NCI-H1417 treated with DMSO at 0.1 percent for 48 hours (cell line): ENCODE measurements at places on chromosomes 11 and 22.

DNA sequence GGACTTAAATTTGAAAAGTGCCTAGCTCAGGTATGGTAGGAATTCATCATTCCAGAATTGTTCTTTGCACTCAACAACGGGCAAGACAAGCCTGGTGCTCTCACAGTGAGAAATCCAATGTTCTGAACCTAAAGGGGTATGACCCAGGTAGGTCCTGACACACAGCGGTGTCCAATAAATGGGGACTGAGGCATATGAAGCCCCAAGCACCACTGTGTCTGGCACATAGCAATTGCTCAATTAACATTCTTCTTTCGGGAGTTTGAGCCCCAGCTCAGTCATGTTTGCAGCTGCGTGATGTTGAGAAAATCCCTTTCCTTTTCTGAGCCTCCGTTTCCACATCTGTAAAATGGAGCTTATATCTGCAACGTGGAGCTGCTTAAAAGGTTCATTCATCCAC, 535.8 kb downstream of the MIAT start:
- DNase-seq, result no peak

- DNase-seq, result no peak
Observed at GRCh38 chr22:44550711-44551491, 52.9 kb upstream of the RTL6 start.

DNA sequence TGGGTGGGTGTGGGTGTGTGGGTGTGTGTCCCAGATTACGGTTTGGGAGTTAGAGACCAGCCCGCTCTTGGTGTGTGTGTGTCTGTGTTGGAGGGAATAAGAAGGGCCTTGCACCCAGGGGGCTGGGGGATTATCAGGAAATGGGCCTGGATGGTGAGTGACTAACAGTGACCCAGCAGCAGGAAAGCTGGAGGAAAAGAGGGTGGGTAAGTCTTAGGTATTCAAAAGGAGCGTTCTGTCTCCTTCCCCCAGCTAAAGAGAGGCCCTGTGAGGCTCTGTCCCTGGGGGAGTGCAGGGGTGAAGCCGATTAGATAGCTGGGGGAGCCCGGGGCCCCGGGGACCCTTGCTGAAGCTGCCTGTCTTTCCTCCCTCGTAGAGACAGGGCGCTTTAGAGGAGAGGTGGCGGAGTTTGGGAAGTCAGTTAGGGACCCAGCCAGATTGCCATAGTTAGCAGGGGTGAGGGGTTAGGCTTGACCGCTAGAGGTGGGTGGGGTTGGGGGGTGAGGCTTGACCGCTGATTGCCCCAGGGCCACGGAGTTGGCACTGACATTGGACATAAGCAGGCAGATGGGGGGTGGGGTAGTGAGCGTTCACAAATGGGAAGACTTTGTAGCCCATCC, 1.5 kb downstream of the OAF start:
- no peak for DNase-seq

DNA sequence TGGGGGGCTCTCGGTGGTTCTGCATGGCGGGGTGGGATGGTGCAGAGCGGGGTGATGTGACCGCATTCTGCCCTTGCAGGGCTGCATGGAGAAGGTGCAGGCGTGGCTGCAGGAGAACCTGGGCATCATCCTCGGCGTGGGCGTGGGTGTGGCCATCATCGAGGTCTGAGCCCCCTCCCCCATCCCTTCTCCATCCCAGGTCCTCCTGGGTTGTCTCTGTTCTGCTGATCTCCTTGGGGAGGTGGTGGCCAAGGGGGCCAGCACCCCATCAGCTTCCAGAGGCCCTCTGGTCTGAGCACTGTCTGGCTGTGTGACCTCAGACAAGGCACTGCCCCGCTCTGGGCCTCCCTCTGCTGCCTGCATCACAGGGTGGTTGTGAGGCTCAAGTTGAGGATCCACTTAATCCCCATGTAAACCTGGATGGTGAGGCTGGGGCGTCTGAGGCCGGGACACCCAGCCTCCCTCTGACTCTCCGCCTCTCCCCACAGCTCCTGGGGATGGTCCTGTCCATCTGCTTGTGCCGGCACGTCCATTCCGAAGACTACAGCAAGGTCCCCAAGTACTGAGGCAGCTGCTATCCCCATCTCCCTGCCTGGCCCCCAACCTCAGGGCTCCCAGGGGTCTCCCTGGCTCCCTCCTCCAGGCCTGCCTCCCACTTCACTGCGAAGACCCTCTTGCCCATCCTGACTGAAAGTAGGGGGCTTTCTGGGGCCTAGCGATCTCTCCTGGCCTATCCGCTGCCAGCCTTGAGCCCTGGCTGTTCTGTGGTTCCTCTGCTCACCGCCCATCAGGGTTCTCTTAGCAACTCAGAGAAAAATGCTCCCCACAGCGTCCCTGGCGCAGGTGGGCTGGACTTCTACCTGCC, 53.3 kb downstream of the CD82 start:
- DNase-seq, result no peak

DNA sequence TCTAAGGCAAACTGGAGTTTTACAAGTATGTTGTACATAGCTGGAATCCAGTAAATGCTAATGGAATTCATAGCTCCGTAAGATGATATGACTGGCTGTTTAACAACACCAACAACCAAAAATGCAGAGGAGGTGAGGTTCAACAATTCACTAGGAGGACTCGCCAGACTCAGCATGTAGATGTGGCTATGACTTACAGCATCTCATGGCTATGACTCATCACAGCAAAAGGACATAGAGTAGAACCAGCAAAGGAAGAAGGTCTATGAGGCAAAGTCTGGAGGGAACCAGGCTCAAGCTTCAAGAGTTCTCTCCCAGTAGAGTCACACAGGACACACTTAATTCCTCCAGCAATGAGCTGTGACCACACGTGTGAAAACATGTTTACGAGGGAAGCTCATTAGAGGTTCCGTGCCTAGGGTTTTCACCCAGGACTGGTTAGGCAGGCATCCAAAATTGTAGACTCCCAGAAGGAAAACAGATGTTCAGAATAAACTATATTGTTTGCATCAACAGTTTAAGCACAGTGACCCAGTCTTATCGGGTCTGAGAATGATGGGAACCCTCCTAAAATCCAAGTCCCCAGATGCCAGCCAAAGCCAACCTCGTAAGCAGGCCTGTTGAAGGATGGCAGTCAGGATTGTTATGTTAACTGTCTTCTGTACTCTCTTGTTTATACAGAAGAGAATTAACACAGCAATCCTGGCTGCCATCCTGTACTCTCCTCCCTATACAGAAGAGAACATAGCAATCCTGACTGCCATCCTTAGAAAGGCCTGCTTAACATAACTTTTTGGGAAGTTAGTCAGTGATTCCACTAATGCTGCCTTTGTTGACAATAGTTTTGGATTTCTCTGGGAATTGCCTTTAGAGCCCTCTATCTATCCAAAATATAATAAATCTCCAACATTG, 116.6 kb downstream of the LARGE1 start:
- DNase-seq, result no peak

GRCh38 chr11:2265396-2265795, 5.0 kb downstream of the ASCL2 start:
- DNase-seq, result no peak

DNA sequence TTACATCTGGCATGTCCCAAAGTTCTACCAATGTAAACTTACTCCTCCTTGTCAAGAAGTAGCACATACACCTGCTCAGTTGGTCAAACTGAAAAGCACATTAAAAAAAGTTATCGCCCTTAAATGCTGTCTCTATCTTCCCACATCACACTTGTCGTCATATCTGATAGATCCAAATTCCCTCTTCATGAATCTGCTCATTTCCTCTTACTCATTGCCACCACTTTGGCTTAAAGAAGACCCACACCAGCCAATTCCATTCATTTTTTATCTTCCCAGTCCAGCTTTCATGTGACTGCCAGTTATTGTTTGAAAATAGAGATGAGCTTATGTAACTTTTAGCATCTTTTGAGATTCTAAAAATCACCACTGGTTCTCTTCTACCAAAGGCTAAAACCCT, 305.9 kb upstream of the MTNR1B start:
- no peak for DNase-seq

DNA sequence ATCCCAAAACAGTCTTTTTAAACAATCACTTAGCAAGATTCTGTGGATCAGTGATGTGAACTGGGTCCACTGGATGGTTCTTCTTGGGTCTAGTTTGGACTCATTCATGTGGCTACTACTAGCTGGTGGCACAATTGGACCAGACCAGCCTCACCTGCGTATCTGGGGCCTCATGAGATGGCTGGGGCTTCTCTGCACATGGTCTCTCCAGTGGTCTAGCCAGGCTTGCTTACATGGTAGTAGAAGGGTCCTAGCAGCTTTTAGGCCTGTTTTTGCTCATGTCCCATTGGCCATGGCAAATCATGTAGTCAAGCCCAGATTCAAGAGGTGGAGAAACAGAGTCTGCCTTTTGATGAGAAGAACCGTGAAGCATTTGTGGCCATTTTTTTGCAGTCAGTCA, 94.0 kb downstream of the RRAS2 start:
- DNase-seq, result no peak

GRCh38 chr22:27903805-27904473, 15.1 kb downstream of the PITPNB start:
- DNase-seq, result no peak

- DNase-seq, result no peak
Observed at GRCh38 chr11:289398-289711, 429 bp downstream of the PGGHG start.

- DNase-seq, result no peak
Observed at GRCh38 chr11:79402912-79403311, 37.9 kb downstream of the TENM4 start.

DNA sequence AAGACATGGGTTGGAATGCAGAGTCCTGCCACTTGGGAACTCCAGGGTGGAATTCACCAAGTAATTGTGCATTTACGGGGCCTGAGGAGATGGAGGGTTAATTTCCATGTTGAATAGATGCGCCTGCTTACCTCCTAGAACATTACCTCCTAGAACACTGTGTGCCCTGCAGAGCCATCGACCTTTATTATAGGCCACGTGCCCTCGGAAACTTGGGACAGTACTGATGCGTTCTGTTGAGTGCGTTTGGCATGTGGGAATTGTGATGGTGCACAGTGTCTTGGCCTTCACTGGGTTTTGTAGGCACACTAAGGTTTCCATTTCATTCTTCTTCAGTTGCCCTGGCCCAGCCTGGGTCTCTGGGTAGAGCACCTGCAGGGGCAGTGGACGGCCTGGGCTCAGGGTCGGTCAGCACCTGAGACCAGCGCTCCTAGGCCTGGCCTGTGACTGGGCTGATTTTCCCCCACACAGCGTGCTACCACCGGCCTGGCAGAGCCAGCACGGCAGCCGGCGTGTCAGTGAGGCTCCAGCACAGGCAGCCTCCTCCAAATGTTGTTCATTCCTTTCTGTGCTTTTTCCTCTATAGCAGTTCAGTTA, 12.7 kb downstream of the TRMU start:
- no peak for DNase-seq

GRCh38 chr11:128195057-128195751, 392.2 kb downstream of the ETS1 start:
- DNase-seq, result no peak

- DNase-seq, result no peak
Observed at GRCh38 chr11:7353100-7353499, 101.4 kb downstream of the SYT9 start.

DNA sequence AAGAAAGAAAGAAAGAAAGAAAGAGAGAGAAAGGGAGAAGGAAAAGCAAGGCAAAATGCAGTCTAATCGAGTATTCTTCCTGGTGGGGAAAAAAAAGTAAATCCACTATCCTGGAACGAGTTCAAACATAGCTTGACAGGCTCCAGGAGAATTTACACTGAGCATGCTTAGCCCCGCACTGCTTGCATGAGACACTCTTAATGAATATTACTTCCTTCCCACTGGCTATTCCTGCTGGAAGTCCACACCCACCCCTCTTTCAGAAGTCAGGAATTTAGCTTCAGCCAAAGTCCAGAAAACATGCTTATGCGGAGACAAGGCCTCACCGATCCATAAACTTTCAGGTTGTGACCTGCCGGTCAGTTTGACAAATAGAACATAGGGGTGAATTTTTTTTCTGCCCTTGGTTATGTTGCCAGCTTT, 251.8 kb upstream of the BLID start:
- no peak for DNase-seq

DNA sequence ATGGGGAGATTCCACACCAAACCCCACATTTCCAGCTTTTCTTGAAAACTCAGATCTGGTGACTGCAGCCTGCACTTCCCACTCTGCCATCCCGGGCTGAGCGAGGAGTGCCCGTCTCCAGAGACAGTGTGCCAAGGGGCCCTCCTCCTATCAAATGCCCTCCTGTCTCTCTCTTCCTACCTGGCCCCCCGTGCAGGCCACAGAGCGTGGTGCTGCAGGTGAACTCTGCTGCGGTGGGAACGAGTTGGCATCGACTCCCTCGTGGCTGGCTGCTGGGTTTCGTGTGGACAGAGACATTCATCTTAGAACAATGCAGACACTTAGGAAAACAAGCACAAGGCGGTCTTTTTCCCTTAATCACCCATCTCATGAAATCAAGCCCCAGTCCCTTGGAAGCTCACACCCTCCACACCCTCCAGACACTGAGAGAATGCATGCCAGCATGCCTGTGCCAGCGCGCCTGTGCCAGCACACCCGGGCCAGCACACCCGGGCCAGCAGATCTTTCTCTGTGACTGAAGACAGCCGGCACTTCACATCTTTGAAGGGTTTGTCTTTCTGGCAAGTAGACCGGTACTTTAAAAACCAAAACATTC, 65.0 kb downstream of the PARVB start:
- DNase-seq, result no peak

DNA sequence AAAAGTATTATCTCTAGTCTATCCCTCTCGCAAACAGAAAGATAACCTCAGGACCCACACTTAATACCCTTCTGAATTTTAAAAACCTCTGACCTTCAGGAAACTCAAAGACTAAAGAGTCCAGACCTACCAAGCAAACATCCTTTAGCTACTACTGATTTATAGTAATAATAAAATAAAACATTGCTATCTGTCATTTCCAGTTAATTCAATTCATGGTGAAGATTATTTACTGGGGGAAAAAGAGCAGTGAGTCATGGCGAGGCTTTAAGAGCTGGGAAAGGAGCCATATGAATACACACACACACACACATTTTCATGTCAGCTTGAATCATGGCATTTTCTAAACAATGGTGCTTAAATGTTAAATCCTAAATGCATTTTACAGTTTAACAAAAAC, 87.1 kb downstream of the FAM76B start:
- DNase-seq, result no peak

GRCh38 chr11:34651551-34651950, 30.7 kb downstream of the EHF start:
- DNase-seq, result no peak

- DNase-seq, result no peak
Observed at GRCh38 chr11:9753021-9753420, 89.1 kb downstream of the SWAP70 start.

GRCh38 chr11:134559602-134559962, 147.5 kb upstream of the B3GAT1 start:
- no peak for DNase-seq

- DNase-seq, result no peak
Observed at GRCh38 chr11:107282195-107282594, 175.4 kb downstream of the CWF19L2 start.

DNA sequence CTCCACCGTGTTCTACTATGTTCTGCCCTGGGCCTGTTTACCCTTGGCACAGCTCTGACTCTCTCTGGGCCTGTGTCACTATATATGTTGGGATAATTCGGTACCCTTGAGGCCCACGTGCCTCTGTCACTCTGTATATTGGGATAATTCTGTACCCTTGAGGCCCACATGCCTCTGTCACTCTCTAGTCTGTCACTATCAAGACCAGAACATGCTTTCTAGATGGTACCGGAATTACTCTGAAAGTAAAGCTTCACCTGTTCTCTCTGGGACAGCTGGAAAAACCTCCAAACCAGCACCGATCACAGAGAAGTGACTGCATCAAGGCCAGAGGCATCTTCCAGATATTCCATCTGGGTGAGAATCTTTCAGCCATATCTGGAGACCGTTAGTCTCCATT, 9.3 kb upstream of the FCHSD2 start:
- no peak for DNase-seq
